ENCODE measurements at places on chromosomes 16 and 17. TPM values are rescaled to one million over a fixed set of nuclear protein-coding genes. Genes with fewer than 3 reads are reported as not detected.

- H3K36me3 ChIP-seq: peaks cover 97% of the 10 kb centered on the region
- DNase-seq: no peak
- no peaks in the 10 kb centered on the region for H3K4me1 ChIP-seq
- no peak overlapping the region for H3K27ac ChIP-seq
Observed at GRCh38 chr16:194516-194915, 14.3 kb downstream of the HBQ1 start.

GRCh38 chr16:81809567-81809966 lies 30.5 kb downstream of the PLCG2 start:
- H3K4me3 ChIP-seq: no peak overlapping the region
- no peaks in the 10 kb centered on the region for H3K4me1 ChIP-seq
- H3K27me3 ChIP-seq: no peaks in the 10 kb centered on the region
- H3K36me3 ChIP-seq: no peaks in the 10 kb centered on the region

- H3K27ac ChIP-seq: no peak overlapping the region
- peaks cover 25% of the 10 kb centered on the region for H3K4me1 ChIP-seq
- no peaks in the 10 kb centered on the region for H3K36me3 ChIP-seq
- H3K4me3 ChIP-seq: no peak overlapping the region
Observed at GRCh38 chr17:5530265-5531084, 44.1 kb downstream of the MIS12 start.

- no peaks in the 10 kb centered on the region for H3K36me3 ChIP-seq
- H3K27ac ChIP-seq: peak overlapping the region; percentile 15
- no peaks in the 10 kb centered on the region for H3K27me3 ChIP-seq
- peaks cover 22% of the 10 kb centered on the region for H3K4me1 ChIP-seq
- no peak for DNase-seq
- no peak overlapping the region for H3K4me3 ChIP-seq
Observed at GRCh38 chr16:23952128-23952970, 116.6 kb downstream of the PRKCB start.

- H3K36me3 ChIP-seq: no peaks in the 10 kb centered on the region
- no peak overlapping the region for H3K27ac ChIP-seq
- no peak for DNase-seq
- H3K4me1 ChIP-seq: peaks cover 7% of the 10 kb centered on the region
Observed at GRCh38 chr16:22674832-22675191, 139.2 kb upstream of the HS3ST2 start.

DNA sequence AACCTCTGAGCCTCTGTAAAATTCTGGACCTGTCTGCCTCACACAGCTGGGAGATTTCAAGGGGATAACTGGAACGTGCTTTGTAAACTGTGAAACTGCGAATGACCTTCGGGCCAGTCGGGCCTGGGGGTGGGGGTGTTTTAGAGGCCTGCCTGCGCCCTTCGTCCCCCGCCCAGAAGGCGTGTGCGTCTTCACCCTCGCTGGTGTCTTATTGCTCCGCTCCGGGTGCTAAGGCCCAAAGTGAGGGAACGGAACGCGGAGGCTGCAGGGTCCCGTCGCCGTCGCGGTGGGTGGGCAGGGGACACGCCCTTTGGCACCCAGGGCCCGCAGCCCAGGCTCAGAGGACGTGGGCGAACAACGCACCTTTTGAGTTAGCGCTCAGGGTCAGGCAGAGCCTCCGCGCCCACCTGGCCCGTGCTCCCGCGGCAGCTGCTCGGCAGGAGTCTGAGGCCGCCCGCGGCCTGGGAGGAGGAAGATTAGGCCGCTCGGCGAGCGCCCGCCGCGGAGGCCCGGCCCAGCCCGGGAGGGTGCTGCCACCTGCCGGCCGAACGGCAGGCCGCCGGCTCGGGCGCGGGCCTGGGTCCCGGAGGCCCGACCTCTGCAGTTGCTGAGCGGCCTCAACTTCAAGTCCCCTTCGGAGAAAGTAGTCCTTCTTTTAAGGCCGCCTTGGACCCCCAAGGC lies 29.7 kb downstream of the DCAKD start:
- peak overlapping the region; percentile 46 for H3K4me3 ChIP-seq
- peak; percentile 87 for DNase-seq
- H3K27ac ChIP-seq: peak overlapping the region; percentile 3
- peaks cover 36% of the 10 kb centered on the region for H3K36me3 ChIP-seq
- peaks cover 52% of the 10 kb centered on the region for H3K4me1 ChIP-seq
- H3K27me3 ChIP-seq: peaks cover 5% of the 10 kb centered on the region

DNA sequence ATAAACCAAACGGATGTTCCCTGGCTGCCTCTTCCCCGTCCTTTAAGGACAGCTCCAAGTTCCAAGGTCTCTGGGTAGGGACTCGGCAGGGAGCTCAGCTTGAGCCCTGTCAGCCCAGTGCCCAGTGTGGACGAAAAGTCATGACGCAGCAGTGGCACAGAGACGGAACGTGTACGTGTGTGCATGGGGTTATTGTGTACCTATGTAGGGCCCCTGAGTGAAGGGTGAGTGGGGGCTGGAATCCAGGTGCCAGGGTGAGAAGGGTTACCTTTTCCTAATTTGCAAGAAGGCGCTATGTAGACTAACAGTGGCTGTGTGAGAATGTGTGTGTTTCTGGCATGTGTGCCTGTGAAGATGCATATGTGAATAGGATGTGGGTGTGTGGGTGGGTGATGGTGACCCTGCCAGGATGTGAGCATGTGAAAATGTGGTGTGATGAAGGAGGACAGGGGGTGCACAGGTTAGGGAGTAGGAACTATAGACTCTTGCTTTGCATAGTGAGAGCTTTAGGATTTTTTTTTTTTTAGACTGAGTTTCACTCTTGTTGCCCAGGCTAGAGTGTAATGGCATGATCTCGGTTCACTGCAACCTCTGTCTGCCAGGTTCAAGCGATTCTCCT lies 6.0 kb downstream of the SCN4A start:
- H3K27me3 ChIP-seq: no peaks in the 10 kb centered on the region
- no peak overlapping the region for H3K4me3 ChIP-seq
- H3K4me1 ChIP-seq: no peaks in the 10 kb centered on the region

The TXNDC11 gene
- total RNA-seq: 34.3 TPM

- peaks cover 3% of the 10 kb centered on the region for H3K36me3 ChIP-seq
- no peak overlapping the region for H3K4me3 ChIP-seq
- H3K27me3 ChIP-seq: peaks cover 8% of the 10 kb centered on the region
- no peak for DNase-seq
Observed at GRCh38 chr16:67250045-67250327, 1.2 kb downstream of the SLC9A5 start.

The ITGB4 gene
- 24.0 TPM for total RNA-seq

GRCh38 chr16:26816885-26817571 lies 249.7 kb upstream of the C16orf82 start:
- no peak for DNase-seq
- no peak overlapping the region for H3K4me3 ChIP-seq
- H3K27ac ChIP-seq: no peak overlapping the region

- H3K27ac ChIP-seq: no peak overlapping the region
- H3K4me3 ChIP-seq: no peak overlapping the region
- H3K27me3 ChIP-seq: no peaks in the 10 kb centered on the region
- no peaks in the 10 kb centered on the region for H3K36me3 ChIP-seq
Observed at GRCh38 chr16:54890381-54890780, 40.3 kb upstream of the IRX5 start.

DNA sequence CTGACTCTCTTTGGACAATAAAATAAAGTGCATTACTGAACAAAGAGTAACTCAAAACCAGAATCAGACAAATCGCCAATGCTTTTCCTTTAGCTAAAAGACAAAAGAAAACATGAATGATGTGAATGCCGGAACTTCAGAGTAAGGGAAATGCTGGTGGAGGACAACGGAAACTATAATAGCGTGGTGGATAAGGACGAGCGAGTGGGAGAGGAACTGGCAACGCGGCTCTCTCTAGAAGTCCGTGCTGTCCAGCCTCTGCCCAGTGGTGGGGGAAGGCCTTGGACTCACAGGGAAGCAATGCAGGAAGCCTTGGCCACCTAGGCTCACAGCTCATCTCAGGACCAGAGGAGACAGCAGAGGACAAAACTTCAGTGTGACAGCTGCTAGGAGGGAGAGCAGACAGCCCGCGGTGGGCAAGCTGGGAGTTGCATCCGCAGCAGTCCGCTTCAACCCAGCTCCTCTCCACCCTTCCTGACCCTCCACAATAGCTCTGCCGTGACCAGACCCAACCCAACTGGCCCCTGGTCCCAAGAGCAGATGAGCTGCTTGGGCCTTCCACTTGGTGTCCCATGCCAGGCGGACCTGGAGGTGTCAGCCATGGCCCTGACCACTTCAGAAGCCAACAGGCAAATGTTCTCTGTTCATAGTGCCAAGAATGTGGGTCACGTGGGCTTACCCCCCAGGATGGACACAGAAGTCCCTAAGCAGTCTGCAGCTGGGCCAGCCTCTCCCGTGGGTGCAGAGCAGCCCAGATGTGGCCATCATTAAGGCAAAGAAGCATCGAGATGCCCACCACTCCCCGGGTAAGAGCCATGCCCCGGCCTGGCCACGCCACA lies 5.3 kb upstream of the FAAP100 start:
- peaks cover 22% of the 10 kb centered on the region for H3K4me1 ChIP-seq
- H3K36me3 ChIP-seq: peaks cover 68% of the 10 kb centered on the region
- no peak overlapping the region for H3K4me3 ChIP-seq
- H3K27ac ChIP-seq: no peak overlapping the region

DNA sequence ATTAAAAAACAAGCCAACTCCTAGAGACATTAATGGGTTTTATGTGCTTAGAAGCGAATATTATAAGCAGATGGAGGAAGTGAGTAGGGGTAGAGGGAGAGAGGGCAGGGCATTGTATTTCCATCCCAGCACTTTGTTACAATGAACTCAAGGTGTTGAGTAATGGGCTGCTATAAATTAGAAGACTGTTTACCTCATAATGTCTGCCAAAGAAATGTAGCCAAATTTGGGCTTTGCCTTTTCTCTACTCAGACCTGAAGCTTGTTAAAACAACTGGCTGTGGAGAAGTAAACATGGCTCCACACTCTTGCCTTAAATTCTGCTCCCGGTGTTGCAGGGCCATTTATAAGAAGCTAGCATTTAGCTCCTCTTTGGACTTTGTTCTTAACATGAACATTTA lies 134.7 kb downstream of the PMP22 start:
- H3K4me1 ChIP-seq: no peaks in the 10 kb centered on the region
- DNase-seq: no peak
- no peak overlapping the region for H3K27ac ChIP-seq
- H3K36me3 ChIP-seq: no peaks in the 10 kb centered on the region

The HYDIN gene
- total RNA-seq: 14.6 TPM

The SERPINF2 gene
- total RNA-seq: not detected

The TPSG1 gene
- not detected for total RNA-seq

The SEZ6L2 gene
- 66.3 TPM for total RNA-seq

The HOXB6 gene
- total RNA-seq: 41.3 TPM

- peaks cover 49% of the 10 kb centered on the region for H3K4me1 ChIP-seq
- peak overlapping the region; percentile 68 for H3K4me3 ChIP-seq
- H3K27ac ChIP-seq: peak overlapping the region; percentile 67
- DNase-seq: no peak
Observed at GRCh38 chr16:30369938-30370455, 297 bp downstream of the TBC1D10B start.

The CFAP119 gene
- 3.3 TPM for total RNA-seq

DNA sequence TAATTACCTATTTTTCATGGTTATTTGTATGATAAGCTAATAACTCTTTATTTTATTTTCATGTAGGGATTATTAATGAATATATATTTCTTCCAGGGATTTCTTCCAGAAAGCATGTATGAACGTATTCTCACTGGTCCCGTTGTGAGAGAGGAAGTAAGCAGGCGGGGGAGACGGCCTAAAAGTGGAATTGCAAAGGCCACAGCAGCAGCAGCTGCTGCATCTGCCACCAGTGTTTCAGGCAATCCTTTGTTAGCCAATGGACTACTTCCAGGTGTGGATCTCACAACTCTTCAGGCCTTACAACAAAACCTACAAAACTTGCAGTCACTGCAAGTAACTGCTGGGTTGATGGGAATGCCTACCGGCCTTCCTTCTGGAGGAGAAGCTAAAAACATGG lies 110.3 kb upstream of the RBL2 start:
- DNase-seq: no peak
- H3K27me3 ChIP-seq: no peaks in the 10 kb centered on the region
- no peaks in the 10 kb centered on the region for H3K4me1 ChIP-seq
- no peak overlapping the region for H3K4me3 ChIP-seq

DNA sequence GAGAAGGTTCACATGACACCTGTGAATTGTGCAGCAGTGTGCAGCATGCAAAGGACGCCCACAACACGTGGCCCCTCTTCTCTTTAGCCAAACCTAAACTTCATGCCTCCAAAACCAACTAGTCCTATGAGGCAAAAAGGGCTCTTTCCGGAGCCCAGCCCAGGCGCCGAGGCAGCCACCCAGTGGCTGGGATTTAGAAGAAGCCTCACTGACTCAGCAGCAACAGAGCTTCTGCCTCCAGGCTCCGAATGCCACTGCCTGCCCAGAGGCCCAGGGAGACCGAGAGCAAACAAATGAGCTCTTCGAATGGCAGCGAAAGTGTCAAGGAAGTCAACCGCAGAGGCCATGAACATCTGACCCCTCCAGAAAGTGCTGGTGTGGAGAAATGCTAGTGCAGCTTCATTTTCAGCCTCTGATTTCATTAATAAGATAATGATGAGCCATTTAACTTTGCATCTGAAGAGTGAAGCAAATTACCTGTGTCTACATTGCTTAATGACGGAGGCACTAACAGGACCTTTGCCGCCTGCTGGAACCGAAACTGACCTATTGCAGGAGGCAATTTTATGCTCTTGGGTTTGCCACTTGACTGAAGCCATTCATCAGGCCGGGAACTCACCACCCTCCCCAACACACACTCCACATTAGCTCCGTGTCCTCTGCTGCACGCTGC lies 157.7 kb upstream of the RPL38 start:
- DNase-seq: no peak
- H3K4me3 ChIP-seq: no peak overlapping the region
- peaks cover 55% of the 10 kb centered on the region for H3K4me1 ChIP-seq
- H3K36me3 ChIP-seq: no peaks in the 10 kb centered on the region
